ENCODE measurements at places on chromosomes 6 and 20. TPM values are rescaled to one million over a fixed set of nuclear protein-coding genes. Genes with fewer than 3 reads are reported as not detected.

The MCHR2 gene
- not detected for total RNA-seq

The EEF1A2 gene
- total RNA-seq, result 0.76 TPM

The KCNK17 gene
- 0.12 TPM for total RNA-seq

The MATN4 gene
- 0.16 TPM for total RNA-seq

The DNAH8 gene
- 0.04 TPM for total RNA-seq

All from esophagus mucosa (tissue), 1 donor.